ENCODE measurements at places on chromosomes 7 and 10. TPM values are rescaled to one million over a fixed set of nuclear protein-coding genes. Genes with fewer than 3 reads are reported as not detected.

DNA sequence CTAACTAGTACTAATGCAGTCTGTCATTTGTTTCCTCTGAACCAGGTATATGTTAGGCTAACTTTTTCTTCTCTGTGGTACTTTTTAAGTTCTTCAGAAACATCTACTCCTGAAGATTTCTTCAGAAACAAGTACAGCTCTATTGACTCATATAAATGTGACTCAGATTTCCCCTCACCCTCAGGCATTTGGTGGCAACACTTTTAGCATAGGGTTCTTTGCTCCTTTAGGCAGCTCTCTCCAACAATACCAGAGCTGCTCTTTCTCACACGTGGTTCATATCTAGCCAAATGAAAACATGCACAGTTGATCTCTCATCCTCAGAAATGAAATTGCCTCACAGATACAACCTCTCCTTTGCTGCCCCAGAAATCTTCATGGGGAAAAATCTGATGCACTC lies 939.8 kb downstream of the SORCS1 start:
- no peak for DNase-seq

- DNase-seq: no peak
These were observed 168.3 kb upstream of the AUTS2 start for GRCh38 chr7:69429911-69430383.

DNA sequence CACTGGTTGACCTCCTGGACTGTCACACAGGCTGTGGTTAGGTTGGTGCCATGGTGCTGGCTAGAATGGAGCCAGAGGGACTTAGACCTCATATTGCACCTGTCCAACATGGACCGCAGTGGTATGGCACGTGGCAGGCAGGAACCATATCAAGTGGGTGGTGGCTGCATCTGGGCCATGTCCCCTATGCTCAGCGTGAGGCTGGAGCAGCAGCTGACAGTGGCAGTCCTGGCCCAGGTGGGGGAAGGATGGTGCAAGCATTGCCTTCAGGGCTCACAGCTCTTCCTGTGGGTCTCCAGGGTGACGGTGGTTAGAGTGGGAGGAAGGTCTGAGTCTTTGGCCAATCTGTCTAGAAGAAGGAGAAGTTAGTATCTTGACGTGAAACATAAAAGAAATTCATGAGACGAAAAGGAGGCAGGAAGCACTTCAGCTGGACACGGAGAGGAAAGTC lies 54.5 kb upstream of the PFKFB3 start:
- DNase-seq: no peak

DNA sequence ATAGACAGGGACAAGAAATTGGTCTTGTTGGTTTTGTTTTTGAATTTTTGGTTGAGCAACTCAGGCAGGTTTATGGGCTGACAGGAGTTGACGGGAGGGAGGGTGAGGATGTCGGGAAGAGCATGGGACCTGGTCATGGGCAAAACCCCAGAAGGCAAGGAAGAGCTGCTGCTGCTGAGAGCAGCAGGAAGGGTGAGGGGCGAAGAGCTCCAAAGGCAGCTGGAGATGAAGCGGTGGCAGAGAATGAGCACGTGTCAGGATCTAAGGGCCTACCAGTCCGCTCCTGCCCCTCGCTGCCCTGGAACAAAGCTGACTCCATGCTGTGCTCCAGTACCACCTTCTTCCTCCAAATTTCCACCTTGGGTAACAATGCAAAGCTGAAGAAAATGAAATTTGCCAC lies 84.3 kb downstream of the ARHGAP22 start:
- no peak for DNase-seq

- no peak for DNase-seq
These were observed 650.4 kb downstream of the NXPH1 start for GRCh38 chr7:9083837-9084236.

KCND2 gene
- 0.13 TPM for total RNA-seq

EMX2 gene
- not detected for total RNA-seq

SPDYE2B gene
- total RNA-seq: not detected
